NCI-H82 (cell line): ENCODE measurements at places on chromosomes 1 and 21.

DNA sequence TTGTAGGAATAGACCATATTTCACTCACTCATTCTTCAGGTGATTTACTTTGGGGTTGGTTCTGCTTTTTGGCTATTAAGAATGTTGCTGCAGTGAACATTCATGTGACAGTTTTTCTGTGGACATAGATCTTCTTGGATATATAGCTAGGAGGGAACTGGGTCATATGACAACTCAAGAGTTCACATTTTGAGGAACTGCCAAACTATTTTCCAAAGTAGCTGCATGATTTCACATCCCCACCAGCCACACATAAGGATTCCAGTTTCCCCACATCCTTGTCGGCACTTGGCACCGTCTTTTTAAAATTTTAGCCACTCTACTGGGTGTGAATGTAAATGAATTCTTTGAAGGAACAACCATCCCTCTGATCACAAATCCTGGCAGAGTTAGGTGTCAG is 126.0 kb downstream of the PRDM2 start:
- DNase-seq, result no peak

DNA sequence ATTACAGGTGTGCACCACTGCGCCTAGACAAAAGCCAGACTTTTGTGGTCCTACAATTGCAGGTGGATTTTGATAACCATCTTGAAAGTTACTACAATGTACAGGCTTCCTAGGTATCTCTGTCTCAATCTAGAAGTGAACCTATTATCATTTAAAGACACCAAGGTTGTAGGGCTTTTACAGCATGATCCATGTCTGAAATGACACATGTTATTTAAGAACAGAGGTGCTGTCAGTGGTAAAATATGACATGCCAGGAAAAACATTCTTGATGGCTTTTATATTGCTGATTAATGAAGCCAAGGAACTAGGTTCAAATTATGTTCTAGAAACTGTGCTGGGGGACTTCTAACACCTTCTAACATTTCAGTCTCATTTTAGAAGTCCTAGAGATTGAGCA is 253.1 kb downstream of the SDCCAG8 start:
- DNase-seq, result no peak

DNA sequence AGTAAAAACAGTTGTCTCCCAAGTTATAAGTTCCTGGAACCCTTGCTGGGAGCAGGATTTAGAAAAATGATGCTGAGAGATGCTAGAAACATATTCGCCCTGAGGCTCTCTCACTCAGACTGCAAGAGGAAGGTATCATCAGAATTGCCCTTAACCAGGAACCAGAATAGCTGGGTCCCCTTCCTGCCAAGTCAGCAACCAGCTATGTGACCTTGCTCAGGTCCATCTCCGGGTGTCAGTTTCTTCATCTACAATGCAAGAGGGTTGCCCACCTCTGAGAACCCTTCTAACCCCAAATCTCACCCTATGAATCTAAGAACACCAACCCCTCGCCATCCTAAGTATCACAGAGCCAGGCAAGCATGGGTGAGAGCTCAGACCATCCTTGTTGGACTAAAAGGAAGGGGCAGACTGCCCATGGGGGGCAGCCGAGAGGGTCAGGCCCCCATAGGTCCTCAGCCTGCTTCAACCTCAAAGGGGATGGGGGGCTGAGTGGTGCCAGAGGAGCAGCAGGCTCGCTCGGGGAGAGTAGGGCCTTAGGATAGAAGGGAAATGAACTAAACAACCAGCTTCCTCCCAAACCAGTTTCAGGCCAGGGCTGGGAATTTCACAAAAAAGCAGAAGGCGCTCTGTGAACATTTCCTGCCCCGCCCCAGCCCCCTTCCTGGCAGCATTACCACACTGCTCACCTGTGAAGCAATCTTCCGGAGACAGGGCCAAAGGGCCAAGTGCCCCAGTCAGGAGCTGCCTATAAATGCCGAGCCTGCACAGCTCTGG is 390 bp upstream of the S100A9 start:
- DNase-seq, result no peak

DNA sequence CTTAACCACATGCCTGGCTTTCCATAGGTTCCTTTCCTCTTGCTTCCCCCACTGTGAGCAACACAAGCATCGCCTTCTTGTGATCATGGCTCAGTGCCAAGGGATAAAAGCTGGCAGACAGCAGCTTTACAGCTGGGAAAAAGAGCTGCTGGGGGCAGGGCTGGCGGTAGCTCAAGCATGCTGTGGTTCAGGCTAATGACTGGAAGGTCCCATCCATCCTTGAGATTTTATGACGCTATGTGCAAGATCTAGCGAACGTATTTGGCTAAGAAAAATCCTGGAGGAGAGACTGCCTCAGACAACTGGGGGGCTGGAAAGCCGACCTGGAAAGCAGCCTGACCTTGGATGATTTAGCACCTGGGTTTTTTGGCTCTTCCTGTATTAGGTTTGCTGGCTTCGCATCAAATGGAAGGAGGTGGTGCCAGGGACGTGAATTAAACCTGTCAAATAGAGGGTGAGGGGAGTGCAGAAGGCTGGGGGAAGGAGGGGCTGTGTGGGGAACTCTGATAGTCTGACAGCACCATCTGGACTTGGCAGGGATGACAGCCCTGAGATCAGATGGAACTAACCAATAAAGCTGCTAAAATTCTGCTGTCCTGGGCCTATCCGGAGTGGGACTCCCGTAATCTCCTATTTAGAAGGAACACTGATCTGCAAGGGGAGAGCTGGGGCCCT is 34.8 kb downstream of the ZMYND12 start:
- peak; percentile 99 for DNase-seq

- peak; percentile 77 for DNase-seq
Measured at GRCh38 chr1:207404849-207405525, 49.1 kb upstream of the CR2 start.

DNA sequence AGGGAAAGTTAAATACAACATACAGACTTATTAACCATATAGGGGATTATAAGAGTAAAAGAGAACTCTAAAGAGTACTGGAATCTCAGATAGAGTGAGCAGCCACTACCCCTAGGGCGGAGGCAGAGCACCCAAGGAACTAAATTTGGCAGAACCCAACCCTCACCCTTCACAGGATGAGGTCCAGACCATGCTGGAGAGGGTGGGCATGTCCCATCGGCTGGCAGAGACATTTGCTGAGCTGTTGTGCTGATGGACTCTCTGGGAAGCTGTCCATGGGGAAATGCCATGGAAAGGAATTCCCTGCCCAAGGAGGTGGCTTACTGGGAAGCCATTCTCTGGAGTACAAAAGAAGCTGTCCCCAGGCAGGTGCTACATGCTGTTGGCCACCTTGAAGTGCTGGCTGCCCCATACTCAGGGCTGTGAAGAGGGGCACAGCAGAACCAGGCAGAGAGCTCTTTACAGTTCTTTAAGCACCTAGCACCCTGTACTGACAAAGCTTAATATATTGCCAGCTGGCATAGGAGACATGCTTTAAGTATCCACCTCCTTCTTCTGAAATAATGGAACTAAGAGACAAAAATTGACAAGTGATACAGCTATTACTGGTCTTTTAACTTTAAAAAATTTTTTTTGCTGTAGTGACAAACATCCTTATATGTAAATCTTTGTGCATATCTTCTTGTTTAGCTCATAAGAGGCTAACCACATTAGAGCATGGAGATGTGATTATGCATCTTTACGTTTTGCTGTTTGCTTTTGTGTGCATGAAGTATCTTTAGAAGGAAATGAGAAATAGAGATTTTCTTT is 29.6 kb downstream of the TSNAX start:
- DNase-seq, result no peak

DNA sequence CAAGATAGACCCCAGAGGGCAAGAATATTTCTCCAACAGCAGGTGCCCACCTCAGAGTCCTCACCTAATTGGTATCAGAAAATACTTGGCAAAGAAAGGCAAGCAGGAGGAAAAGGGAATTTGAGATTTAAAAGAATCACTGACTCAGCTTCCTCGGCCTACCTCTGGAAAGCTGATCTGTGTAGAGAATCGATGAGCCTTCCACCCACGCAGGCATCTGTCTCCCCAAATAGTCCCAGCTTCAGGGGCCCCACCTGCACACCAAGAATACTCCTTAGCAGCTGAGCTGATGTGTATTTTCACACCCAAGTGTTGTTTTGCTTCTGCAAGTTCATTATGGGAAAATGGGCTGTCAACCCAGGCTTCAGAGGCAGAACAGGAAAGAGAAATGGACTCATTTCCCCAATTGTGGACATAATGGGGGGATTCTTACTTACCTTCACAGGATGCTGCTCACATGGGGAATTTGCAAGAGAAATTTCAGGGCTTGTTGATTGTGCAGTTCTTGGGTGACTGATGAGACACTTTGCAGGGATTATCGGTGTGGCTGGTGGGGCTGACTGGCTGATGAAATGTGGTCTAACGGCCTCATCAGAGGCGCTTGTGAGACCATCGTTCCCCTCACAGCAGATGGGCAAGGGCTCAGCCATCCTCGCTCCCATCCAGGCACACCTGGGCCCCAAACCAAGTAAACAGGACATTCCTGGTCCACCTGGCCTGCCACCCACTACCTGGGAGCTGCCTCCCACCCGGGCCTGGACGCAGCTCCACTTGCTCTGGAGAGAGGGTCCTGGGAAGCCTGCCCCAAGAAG is 436.3 kb downstream of the PTPRU start:
- no peak for DNase-seq

DNA sequence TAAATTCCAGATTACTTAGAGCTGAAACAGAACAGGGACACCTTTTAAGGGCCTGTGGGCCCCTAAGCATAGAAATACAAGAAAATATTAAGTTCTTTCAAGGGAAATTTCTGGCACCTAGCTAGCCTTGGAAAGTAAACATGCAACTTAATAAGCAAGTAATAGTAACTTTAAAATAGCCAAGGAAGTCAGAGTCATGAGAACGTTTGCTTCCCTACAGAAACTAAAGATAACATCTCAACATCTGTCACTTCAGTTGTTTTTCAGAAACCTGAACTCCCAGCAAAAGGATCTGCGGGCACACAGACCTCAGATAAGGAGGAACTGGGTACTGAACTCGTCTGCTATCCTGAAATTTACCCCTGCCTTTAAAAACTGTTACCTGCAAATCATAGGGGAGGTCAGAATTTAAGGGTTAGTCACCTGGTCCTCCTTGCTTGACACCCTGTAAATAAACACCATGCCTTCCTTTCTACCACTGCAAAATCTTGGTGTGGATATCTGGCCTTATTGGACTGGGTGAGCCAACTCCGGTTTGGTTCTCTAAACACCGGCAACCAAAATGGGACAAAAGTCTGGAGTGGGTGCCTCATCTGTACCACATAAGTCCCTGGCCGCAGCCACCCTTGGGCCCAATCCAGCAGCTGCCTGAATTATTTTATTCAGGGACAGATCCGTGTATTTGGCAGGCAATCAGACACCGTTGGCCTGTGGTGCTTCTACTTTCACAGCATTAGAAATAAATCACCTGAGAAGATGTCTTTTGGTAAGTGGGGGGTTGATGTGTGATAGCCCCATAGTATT is 27.9 kb downstream of the NRDC start:
- no peak for DNase-seq

DNA sequence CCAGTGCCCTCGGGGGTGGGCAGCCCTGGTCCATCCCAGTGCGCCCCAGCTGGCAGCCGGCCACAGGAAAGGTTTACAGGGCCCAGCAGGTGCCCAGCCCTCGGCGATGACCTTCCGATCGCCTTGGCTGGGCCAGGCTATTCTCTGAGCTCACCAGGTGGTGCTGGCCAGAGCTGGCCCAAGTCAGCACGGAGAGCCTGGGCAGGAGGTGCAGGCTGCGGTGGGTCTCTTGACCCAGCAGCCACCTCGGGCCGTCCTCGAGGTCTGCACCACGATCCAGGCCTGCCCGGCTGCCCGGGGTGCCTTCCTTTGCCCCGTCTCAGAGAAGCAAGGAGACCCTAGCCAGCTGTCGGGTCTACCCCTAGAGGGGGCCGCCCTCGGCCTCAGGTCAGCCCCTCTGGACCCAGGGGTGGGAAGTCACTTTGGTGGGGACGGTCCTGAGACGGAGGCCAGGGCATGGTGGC is 370 bp downstream of the PERM1 start:
- no peak for DNase-seq

- DNase-seq, result no peak
Measured at GRCh38 chr1:8903908-8904650, 25.6 kb upstream of the ENO1 start.

DNA sequence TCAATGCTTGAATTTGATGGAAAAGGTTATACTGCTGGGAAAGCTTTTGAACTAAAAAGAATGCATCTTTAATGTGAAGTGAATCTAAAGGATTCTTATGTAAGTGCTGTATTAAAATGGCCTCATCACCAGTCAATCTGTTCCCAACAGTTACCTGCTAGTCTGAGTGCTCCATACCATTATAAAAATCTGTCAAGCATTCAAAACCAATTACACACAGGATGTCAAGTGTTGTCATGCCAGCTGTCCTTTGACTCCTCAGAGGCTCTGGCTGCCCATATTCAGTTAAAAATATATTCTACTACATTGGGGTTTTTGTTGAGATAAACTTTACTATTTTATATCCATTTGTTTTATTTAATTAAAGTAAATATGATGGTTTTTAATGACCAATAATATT is 1587.7 kb downstream of the AMY1C start:
- DNase-seq, result peak; percentile 52

DNA sequence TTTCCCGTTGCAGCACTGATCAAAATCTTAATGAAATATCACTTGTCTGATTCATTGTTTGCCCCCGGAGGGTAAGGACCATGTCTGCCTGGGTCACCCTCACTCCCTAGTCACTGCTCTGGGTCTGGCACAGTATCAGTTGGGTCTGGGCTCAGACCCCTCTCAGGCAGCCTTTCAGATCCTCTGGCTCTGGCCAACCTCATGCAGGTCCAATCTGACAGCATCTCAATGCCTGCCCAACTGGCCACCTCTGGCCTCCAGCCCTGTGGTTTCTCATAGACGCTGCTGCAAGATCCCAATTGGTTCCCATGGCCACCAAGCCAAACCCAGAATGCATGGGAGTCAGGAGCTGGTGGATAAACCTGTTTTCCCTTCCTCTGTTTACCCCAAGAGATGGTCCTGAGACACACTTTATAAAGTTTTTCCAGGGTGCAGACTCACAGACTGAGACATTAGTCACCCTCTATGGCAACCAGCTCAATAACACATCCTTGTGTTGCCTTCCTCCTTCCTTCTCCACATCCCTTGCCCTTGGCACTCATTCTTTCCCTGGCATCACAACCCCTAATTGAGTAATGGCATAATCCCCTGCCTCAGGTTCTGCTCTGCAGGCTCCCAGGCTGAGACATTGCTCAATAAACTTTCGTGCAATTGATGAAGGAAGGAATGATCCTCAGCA is 199.2 kb downstream of the GRIK3 start:
- DNase-seq, result no peak

DNA sequence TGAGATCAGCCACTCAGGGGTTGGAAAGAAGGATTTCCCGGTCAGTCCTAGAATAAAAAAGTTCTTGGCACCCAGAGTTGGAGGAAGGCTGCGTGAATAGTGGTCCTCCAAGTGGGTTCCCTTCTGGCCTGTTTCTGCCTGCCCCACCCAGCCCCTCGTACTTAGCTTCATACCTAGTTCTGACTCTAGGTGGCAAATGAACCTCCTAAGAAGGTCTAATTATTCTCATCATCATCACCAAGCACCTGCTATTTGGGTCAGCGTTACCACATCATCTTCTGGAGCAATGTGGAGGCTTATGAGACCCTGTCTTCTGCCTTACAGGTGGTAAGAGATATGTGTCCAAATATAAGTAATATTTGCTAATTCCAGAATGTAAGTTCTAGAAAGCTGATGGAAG is 35.9 kb upstream of the NFASC start:
- no peak for DNase-seq
